ENCODE measurements at places on chromosomes 13 and 19. TPM values are rescaled to one million over a fixed set of nuclear protein-coding genes. Genes with fewer than 3 reads are reported as not detected.

Gene DZIP1
- total RNA-seq = 1.2 TPM

Gene ICAM5
- not detected for total RNA-seq

Gene TMEM238
- 1.3 TPM for total RNA-seq

Gene PSG6
- not detected for total RNA-seq

Gene FEM1A
- 246 TPM for total RNA-seq

Gene IPO5
- 177 TPM for total RNA-seq

Gene LENG9
- total RNA-seq = 1.9 TPM

Gene ZNF729
- not detected for total RNA-seq

Gene OBI1
- total RNA-seq = 6.7 TPM

Gene GRIN3B
- total RNA-seq = not detected

Gene FUT1
- 1.2 TPM for total RNA-seq

Data from gastrocnemius medialis (tissue), 4 donors.